KBM-7 (cell line): ENCODE measurements at places on chromosomes 1 and 21.

DNA sequence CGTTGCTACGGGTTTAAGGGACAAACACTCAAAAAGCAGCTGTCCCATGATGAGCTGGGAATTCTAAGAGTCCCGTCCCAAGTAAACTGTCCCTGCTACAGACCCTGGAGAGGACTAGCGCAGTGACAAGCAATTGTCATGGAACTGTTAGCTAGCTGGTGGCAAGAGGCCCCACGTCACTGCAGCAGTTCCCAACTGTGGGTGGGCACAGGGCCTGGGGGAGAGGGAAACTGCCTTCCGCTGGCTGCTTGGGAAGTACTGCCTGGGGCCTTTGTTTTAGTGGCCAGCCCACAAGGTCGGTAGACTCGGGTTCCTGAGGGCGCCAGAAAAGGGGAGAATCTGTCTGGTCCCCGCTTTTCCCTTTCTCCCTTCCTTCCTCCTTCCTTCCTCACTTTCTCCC, 97.4 kb downstream of the LACTBL1 start:
- no peak for DNase-seq

GRCh38 chr21:29449306-29449950, 150.7 kb downstream of the BACH1 start:
- no peak for DNase-seq

- DNase-seq: no peak
Measured at GRCh38 chr1:196515904-196516303, 92.3 kb downstream of the KCNT2 start.

DNA sequence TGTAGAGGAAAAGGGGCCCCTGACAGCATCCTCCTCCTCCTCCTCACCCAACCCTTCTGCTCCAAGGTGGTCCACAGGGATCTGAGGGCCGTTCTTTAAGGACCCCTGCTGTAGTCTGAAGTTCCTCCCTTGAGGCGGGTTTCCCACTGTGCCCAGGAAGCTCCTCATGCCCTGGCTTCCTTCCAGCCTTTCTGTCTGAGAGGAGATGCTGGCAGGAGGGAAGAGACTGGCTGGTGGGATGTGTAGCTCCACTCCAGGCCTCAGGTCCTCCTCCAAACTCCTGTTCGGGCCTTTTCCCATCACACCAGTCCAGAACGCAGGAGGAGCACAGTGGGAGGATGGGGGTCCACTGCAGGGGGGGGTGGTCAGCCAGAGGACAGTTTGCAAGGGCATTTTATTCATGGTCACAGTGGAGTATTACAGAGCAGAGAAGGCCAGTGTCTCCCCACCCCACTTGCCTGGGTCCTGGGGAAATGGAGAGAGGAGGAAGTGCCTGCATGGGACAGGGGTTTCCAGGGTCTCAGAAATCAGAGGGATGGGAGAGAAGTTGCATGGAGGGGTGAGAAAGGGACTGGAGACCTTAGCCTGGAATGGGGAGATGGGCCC, 7.8 kb downstream of the ETV3L start:
- DNase-seq: no peak

DNA sequence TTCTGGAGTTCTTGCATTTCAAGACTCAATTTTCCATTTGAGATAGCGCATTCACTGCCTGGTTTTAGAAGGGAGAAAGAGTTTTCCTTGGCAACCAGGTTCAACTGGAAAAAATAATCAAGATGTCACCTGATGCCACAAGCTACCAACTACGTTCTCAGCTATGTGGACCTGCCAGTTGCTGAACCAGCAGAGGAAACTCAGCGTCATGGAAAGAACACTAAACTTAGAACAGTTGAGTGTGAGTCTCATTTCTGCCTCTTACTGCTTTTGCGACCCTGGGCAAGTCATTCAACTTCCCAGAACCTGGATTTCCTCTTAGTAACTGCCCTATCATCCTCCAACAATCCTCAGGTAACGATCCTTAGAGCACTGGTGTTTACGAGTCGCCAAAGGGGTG, 373.0 kb upstream of the ESRRG start:
- no peak for DNase-seq

- DNase-seq: no peak
Measured at GRCh38 chr1:74205266-74205665, 7.2 kb downstream of the FPGT start.
